ENCODE measurements at places on chromosomes 7 and 10.
A peak's percentile ranks its signal among the peaks of the same experiment; 100 is the strongest.

GRCh38 chr10:13765641-13766341 lies 179.0 kb downstream of the PRPF18 start:
- no peak for DNase-seq

- peak; percentile 34 for DNase-seq
Measured at GRCh38 chr7:127629268-127629854, 11.4 kb upstream of the PAX4 start.

DNA sequence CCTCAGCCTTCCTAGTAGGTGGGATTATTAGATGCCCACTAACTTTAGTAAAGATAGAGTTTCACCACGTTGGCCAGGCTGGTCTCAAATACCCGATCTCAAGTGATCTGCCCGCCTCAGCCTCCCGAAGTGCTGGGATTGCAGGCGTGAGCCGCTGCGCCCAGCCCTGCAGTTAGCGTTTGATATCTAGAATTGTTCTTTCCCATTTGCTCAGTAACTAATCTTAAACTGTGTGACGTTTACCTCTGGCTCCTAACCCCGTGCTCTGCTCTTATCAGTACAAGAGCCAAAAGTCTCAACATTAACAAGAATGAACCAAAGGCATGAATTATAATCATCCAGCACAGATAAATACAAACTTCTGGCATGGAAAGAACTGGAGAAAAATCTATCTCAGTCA lies 47.4 kb downstream of the IGF2BP3 start:
- DNase-seq = no peak

DNA sequence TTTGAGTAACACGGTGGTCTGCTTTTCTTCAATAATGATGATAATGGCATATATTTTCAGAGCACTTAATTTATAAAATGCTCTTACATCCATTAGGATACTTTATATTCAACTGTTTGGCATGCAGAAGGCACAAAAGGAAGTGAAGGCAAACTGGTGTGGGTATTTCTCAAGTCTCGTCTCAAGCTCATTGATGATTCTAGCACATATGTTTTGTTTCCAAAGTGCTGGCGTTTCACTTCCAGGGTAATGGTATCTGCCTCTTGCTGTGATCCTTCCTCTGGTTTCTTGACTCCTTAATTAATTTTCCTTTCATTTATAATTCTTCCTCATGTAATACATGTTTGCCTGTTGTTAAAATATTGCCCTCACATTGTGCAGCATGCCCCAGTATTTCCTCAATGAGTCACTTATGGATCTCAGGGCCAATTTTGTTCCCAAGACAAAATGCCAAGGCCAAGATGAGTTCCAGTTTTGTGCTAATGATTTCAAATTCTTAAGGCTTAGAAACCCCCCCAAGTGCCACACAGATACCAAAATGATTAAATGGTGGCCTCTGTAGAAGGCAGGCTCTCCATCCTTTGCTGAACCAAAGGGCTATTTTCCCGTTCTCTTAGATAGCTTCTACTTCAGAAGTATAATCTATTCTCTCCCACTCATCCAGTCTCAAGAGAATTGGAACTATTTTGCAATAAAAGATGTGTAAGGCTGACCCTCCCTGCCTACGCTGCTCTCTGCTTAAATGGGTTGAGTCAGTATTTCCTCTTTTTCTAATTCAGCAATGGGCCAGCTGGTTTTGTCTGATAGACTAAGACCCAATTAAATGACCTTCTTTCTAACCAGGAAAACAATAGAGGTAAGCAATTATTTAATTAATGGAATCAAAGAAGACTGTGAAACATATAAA lies 171.2 kb downstream of the ZNF365 start:
- no peak for DNase-seq

- DNase-seq = no peak
Measured at GRCh38 chr10:112184052-112184371, 447 bp upstream of the GPAM start.

- no peak for DNase-seq
Measured at GRCh38 chr7:45413419-45413818, 160.7 kb upstream of the ADCY1 start.

DNA sequence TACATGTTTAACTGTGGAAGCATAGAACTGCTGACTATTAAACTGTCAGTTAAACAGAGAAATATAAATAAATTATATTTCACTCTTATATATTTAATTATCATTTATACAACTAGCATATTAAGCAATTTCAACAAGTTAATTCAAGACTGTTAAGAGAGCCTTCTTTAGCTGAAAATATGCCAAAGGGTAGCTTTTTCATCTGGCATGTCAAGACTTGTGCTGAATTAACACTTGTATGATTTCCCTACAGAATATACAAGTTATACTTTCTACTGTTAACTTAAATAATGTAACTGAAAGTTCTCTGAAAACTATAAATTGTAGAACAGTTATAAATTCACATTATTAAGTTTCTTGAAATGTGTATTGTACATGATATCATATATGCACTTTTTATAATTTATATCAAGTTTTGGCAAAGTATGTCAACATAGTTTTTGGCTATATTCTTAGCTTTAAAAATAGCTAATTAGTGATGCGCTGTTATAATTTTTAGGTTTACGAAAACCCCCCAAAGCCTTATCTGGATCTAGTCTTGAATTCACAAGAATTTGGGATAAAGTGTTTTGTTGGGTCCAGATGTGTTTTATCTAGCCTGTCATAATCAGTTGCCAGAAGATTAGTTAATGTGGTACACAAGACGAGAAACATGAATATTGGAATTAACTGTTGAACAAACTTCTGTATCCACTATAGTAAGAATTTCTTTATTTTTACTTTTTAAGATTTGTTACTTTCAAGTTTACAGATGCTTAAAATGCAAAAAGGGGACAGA lies 231.1 kb upstream of the FOXP2 start:
- no peak for DNase-seq

GRCh38 chr10:11748866-11749265 lies 6.7 kb downstream of the ECHDC3 start:
- DNase-seq = no peak

Data from GDM1 (cell line).